ENCODE measurements at places on chromosomes 5 and 9.
A peak's percentile ranks its signal among the peaks of the same experiment; 100 is the strongest.

GRCh38 chr9:14532456-14533115, 160.6 kb downstream of the ZDHHC21 start:
- peak; percentile 70 for DNase-seq

DNA sequence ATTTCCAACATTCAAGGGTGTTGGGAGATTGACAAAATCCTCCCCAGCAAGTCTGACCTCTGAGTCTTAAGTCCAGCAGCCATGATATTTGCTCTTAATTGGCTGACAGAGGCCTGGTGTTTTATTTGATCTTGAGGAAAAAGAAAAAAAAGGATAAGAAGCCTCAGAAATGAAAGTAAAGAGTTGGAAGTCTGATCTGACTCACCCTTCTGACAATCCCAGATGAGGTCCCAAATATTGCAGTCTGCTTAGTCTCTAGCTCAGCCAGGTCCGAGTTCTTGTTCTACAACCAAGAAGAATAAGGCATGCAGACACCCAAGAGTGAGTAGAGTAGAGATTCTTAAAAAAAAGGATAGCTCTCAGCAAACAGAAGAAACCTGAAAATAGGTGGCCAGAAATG, 632.5 kb upstream of the ST8SIA4 start:
- DNase-seq, result no peak

DNA sequence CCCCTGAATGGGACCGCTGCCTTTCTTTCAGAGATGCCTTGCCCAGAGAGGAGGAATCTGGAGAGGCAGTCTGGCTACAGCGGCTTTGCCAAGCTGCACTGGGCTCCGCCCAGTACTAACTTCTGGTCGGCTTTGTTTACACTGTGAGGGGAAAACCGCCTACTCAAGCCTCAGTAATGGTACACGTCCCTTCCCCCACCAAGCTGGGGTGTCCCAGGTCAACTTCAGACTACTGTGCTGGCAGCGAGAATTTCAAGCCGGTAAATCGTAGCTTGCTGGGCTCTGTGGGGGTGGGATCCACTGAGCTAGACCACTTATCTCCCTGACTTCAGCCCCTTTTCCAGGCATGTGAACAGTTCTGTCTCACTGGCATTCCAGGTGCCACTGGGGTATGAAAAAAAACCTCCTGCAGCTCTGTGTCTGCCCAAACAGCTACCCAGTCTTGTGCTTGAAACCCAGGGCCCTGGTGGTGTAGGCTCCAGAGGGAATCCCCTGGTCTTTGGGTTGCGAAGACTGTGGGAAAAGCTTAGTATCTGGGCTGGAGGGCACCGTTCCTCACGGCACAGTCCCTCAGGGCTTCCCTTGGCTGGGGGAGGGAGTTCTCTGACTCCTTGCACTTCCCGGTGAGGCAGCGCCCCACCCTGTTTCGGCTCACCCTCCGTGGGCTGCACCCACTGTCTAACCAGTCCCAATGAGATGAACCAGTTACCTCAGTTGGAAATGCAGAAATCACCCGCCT, 171.2 kb downstream of the CWC27 start:
- no peak for DNase-seq

- no peak for DNase-seq
Observed at GRCh38 chr9:136535070-136535469, 10.8 kb downstream of the NOTCH1 start.

GRCh38 chr5:59103303-59103702, 520.4 kb downstream of the RAB3C start:
- no peak for DNase-seq
